ENCODE measurements at places on chromosomes 3 and 15. TPM values are rescaled to one million over a fixed set of nuclear protein-coding genes. Genes with fewer than 3 reads are reported as not detected.

DPPA4 gene
- 1.8 TPM for total RNA-seq

IMPG2 gene
- 0.73 TPM for total RNA-seq

DNA sequence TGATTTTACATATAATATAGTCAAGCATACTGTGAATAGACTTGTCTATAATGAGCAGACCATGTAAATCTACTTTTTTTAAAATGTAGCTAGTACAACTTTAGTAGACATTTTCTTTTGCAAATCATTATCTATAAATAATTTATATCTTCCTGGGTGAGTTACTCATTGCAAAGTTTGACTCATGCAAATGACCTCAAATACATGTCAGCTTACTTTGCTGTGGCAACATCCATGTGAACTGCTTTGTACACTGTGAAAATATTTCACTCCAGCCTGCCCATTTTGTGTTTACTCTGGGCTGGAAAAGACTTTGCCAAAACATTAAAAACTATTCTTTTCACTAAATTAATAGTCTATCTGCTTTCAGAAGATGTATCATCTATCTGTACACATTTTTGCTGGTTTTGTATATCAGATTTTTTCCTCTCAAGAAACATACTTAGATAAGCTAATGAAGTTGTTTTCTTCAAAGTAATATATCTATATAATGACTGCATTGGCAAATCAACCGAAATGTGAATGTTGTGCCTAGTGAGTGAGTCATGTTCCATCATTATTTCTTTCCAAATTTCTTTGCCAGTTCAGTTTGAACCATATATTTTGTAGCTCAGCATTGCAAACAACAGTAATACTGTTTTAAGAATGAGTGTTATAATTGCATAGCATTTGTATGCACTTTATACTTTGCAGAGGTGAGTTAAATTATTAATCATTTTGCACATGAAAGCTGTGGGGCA lies 26.5 kb downstream of the IGSF10 start:
- DNase-seq = no peak

DNA sequence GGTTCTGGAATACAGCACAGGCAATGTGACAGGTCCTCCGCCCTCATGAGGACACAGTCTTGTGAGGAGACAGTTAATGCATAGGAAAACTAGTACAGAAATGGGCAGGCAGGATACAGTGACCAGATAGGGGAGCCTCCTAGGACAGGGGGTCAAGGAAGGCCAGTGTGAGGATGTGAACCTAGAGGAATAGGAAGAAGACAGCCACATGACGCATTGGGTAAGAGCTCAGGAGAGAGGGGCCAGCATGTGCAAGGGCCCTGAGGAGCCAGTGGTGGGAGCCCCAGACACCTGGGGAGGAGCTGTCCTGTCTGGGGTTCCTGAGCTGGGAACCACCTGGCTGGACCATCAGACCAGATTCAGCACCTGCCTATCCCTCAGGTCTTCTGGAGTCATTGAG lies 15.6 kb downstream of the IRAK2 start:
- no peak for DNase-seq

DNA sequence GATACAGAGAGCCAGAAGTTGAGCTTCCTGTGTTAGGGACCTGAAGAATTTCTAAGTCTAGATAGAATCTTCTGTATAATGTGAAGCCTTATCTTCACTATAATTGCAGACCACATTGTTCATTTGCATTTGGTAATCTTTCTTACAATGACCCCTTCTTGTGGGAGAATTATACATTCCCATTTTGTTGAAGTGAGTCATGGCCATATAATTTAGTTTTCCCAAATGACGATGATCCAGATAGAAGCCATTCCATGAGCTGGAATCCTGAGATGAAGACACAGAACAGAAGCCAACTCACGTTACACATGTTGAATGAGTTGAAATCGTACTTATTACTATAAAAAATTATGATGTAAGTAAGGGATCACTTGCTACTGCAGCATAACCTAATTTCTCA lies 187.8 kb downstream of the TUSC7 start:
- no peak for DNase-seq

FAM107A gene
- 16.2 TPM for total RNA-seq

DNA sequence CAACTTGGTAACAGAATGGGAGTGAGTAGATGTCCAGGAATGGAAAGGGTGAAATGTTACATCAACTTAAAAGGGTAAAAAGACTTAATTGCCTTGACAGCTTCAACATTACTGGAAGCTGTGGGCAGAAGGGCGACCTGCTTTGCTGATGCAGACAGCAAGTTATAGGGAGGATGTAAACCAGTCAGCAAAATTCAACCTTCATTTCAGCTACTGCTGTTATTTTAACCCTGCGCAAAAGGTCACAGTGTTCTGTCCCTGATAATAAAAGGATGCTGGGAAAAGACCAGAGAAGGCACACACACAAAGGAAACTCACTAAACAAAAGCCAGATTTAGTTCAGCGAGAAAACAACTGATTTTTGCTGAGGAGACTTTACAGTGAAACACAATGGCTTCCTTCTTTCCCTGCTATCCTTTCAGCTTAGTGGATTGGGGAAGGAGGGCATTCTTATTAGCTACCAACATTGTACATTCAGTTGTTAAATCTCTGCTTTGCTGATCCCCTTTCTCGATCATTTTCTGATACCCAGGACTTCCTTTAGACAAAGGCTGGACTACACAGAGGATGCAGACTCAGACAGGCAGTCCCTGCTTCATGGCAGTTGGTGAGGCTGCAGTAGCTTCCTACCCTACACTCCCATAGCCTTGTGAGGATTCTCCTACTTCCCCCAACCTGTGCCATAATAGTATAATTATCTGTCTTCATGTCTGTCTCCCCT lies 62.0 kb downstream of the P3H2 start:
- DNase-seq = no peak

DNA sequence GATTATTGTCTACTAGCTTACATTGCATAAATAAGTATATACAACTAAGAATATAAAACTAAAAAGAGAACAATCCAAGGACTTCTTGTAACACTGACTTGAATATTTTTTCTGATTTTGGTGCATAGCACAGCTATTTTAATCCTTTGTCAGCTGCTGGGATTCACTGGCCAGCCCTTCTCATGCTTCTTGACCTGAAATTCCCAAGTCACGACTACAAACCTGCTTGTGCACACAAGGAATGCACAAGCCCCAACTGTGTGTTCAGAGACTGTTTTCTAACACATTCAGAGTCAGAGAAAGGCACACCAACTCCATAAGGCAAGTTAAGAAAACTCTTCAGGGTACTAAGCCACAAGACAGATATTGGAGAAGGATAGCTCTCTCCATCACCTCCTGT lies 80.9 kb downstream of the TNIK start:
- no peak for DNase-seq

Measured in stomach (tissue), 19 donors.